ENCODE measurements at places on chromosomes 7 and 10.

GRCh38 chr7:20684581-20684980 is 69.1 kb downstream of the ABCB5 start:
- no peak for DNase-seq

- DNase-seq = no peak
These were observed 82.9 kb upstream of the OGDHL start for GRCh38 chr10:49844775-49845595.

DNA sequence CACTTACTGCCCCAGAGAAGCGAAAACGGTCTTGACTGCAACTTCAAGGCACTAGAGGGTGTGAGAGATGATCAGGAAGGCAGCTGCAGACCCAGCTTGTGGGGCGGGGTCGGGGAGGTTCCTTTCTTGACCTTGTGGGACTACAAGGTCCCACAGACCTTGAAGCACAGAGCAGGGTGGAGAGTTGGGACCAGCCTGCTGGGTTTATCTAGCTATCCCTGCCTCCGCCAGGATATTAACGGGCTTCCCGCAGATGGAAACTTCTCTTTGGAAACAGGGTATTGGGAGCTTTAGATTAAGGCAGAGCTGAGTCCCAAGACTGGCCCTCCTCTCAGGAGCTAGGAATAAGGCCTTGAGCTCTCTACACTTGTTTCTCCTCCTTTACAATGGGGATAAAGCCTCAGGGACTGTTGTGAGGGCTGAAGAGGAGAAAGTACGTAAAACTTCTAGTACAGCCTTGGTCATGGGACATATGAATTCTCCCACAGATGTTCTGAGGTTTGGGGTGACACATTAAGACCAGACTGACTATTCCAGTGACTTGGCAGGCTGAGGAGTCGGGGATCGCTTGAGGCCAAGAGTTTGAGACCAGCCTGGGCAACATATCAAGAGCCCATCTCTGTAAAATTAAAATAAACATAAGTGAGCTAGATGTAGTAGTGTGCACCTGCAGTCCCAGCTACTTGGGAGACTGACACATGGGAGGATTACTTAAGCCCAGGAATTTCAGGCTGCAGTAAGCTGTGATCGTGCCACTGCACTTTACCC is 153.2 kb downstream of the CDH23 start:
- no peak for DNase-seq

GRCh38 chr7:127290801-127291361 is 38.1 kb upstream of the GRM8 start:
- no peak for DNase-seq

- DNase-seq = no peak
These were observed 28.8 kb upstream of the PRTFDC1 start for GRCh38 chr10:24981161-24981710.

GRCh38 chr7:114988755-114989375 is 67.0 kb downstream of the MDFIC start:
- peak; percentile 16 for DNase-seq

- no peak for DNase-seq
These were observed 106.7 kb downstream of the LHPP start for GRCh38 chr10:124568339-124568738.

- no peak for DNase-seq
These were observed 595.0 kb downstream of the GRM8 start for GRCh38 chr7:126657599-126658358.

DNA sequence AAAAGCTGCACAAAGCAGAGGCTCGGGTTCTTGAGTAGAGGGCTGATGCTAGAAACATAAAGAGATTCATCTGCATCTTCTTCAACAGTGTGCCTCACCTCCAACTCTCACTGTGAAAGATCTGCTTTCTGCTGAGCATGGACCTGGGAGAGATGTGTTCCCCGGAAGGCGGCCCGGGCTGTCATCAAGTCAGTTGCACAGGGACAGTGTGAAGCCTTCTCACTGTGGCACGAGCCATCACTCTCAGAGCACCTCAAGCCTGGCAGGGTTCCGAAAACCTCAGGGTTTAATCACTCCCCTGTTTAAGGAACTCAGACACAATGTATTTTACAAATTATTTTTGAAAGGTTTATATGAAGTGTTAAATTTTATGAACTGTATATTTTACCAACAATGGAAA is 98.7 kb downstream of the RBM20 start:
- DNase-seq = no peak

GRCh38 chr7:149196705-149197171 is 1.4 kb downstream of the ZNF282 start:
- DNase-seq = peak; percentile 22

DNA sequence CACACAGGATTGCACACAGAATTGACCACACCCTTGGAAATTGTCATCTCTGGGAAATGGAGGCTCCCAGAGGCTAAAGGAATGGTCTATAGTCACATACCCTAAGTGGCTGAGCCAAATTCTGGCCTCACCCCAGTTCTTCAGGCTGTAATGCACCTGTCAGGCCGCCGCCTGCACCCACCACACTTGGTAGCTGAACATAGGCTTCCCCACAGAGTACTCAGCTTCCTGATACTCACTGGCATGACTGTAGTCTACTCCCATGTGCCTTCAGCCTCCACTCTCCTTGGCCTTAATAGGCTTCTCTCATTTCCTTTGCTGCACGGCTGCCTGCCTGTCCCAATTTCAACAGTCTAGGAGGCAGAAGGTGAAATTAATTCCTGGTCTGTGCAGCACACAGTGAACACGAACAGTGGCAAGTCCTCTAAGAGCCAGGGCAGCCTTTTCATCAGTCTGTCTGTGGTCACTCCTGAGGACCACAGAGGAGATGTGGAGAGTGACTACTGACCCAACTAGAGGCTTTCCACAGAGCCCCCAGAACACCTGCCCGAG is 42.5 kb downstream of the NUDCD3 start:
- DNase-seq = no peak

DNA sequence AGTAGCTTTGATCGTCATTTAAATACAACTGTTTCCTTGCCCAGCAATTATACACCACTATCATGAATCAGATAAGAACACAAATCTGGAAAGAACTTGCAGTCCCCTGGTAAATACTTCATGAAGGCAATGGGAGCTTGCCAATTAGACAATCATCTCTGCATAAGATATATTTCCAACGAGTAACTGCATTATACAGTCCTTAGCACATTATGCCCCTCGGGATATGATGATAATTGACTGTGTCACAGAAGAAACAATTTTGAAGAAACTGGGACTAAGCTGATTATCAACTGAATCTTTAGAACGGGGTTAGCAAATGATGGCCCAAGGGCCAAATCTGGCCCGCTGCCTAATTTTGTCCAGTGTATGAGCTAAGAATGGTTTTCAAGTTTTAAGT is 155.7 kb downstream of the TRIL start:
- no peak for DNase-seq

- DNase-seq = no peak
These were observed 1089.5 kb upstream of the LRRN3 start for GRCh38 chr7:110001254-110001938.

GRCh38 chr10:50362547-50363125 is 111.3 kb upstream of the ASAH2 start:
- no peak for DNase-seq

DNA sequence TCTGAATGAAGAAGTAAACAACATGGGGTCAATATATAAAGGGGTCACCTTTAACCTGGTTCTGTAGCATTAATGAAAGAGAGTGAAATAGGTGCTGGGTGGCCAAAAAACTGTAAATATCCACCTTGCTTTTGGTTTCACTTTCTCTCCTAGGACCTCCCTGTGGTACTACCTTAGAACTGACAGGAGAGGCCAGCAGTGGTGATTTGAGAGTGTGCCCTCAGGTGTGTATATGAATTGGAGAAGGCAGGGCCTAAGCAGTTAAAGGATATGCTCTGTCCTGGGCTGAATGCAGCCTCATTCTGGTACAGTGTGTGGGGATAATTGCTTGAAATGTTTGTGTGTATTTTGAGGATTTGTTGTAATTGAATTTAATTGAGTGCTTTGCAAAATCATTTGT is 62.0 kb downstream of the BBS9 start:
- no peak for DNase-seq

- no peak for DNase-seq
These were observed 152.6 kb downstream of the BMPER start for GRCh38 chr7:34057956-34058355.

DNA sequence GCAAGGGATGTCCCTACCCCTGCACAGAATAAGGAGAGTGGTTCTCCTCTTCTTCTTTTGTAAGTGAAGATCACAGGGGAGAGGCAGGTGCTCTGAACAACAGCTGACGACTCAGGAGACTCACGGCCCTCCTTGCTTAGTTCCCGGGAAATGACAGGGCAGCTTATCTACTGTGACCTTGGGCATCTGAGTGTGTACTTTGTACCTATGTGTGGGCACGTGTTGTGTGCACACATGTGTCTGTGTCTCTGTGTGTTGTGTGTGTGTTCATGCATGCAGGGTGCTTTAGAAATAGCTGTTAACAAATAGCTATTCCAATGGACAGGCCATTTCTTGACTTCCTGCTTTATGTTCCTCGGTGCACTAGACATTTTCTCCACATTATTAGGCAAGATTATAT is 80.5 kb upstream of the NPS start:
- no peak for DNase-seq

DNA sequence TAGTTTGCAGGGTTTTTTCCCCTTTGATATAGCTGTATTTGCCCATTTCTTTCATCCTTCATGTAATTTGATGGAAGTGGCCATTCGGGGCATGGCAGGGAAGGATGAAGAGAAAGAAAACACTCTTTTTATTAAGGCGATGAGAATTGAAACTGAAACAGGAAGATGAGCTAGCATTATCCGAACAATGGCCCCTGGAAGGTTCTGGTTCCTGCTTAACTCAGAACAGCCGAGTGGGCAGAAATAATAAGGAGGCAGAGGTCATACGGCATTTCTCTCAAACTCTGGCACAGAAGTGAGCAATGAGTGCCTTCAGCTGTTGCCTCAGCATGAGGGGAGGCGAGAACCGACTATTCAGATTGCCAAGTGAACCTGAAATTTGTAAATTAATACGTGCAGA is 113.2 kb upstream of the MYO3A start:
- no peak for DNase-seq

GRCh38 chr7:34048445-34048844 is 143.1 kb downstream of the BMPER start:
- DNase-seq = no peak

GRCh38 chr10:6269953-6270867 is 67.5 kb downstream of the PFKFB3 start:
- no peak for DNase-seq
